Hepatic stellate cell (primary cell): ENCODE measurements at places on chromosomes 1 and 21.

- DNase-seq = peak; percentile 97
Measured at GRCh38 chr1:37471345-37472231, 2.8 kb upstream of the ZC3H12A start.

- DNase-seq = peak; percentile 66
Measured at GRCh38 chr1:20367116-20367585, 76.5 kb downstream of the VWA5B1 start.

DNA sequence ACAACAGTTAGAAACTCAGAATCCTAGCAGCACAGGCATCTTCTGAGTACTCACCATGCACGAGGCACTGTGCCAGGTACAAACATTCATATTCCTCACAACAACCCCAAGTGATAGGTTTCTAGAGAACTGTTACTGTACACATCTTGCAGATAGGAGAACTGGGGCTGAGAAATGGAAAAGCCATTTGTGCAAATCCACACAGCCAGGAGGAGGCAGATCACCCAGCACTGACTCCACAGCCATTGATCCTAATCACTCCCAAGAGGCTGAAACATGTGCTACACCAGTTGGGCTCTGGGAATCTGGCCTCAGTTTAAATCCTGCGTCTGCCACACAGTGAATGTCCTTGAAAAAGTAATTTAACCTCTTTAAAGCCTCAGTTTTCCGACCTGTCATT, 151.0 kb downstream of the ST6GALNAC5 start:
- DNase-seq = no peak

GRCh38 chr1:235293322-235293942, 34.5 kb downstream of the ARID4B start:
- no peak for DNase-seq

- DNase-seq = no peak
Measured at GRCh38 chr1:208438112-208438699, 194.0 kb upstream of the PLXNA2 start.

GRCh38 chr1:170755795-170756194, 91.9 kb downstream of the PRRX1 start:
- DNase-seq = no peak

DNA sequence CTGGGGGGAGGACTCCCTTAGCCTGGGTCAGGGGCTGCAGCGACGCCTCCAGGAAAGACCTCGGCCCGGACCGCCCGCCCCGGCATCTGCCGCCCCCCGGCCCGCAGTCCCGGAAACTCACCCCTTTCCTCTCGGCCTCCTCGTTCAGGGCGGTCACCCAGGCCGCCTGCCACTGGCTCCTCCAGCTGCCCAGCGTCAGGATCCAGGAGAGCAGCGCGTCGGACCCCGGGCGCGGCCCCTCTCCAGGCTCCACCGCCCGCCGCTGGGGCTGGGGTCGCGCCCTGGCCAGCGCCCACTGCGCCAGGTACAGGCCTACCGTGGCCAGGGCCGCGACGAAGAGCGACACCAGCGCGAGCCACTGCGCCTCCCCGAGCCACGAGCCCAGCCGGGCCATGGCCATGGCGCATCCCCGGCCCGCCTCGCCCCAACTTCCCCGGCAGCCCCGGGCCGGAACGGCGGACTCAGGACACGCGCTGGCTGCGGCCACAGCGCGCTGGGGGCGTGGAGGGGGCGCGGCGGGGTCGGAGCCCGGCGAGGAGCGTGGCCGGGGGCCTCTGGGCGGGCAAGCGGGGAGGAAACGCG, 478 bp downstream of the C2CD2 start:
- no peak for DNase-seq

GRCh38 chr1:225942574-225942973, 1.6 kb upstream of the LEFTY2 start:
- DNase-seq = no peak

GRCh38 chr1:47434051-47434842, 3.6 kb upstream of the FOXD2 start:
- no peak for DNase-seq

DNA sequence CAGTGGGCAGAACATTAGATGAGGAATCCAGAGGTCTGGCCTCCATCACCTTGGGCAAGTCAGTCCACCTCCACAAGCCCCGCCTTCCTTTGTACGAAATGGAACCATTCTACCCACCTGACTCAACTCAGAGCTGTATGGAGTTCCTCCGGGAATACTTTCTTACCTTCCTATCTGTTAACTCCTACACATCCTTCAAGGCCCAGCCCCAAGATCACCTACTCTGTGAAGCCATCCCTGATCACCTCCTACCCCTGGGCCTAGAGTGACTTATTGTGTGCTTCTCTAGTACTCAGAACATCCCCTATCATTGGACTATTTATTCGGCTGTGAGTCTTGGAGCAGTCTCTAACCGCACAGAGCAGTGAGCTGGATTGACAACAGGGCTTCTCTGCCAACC, 66.7 kb downstream of the GLIS1 start:
- no peak for DNase-seq

DNA sequence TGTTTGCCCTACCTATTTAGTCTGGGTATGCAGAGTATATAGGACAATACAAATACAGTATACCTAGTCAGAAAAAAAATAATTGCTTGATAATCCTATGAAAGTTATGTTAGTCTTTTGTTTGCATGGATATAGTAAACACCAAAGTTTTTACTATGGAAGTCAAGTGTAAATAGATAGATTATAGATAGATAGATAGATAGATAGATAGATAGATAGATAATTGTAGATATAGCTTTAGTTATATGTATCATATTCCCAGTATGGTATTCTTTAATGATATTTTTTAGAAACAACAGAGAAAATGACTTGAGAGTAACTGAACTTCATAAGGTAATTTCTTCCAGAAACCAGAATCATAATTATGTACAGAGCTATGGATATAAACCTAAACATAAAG, 158.2 kb downstream of the NCAM2 start:
- no peak for DNase-seq

- DNase-seq = no peak
Measured at GRCh38 chr1:91716339-91716738, 169.6 kb downstream of the TGFBR3 start.

DNA sequence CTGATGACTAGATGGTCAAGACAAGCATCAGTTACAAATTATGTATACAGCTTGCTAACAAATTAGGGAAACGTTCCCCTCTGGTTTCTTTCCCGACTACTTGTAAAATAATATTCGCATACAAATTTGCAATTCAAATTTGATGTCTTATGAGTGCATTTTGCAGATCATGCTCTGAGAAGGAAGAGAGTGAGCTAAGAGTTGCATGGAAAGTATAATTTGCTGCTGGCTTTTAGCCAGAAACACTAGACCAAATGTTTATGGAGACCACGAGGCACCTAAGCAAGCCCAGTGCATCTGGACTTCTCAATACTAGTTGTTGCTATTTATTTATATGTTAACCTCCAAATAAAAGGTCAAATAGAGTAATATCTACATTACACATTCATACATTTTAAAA, 216.0 kb downstream of the SMYD3 start:
- no peak for DNase-seq

- DNase-seq = peak; percentile 47
Measured at GRCh38 chr1:212557739-212558692, 50.5 kb upstream of the ATF3 start.

- DNase-seq = no peak
Measured at GRCh38 chr1:38046333-38046883, at the start of gene POU3F1. TSS of gene POU3F1 (minus strand) at chr1:38046793. CDS start at chr1:38046743, 50 bp downstream.

- DNase-seq = no peak
Measured at GRCh38 chr1:186871784-186872183, 43.0 kb downstream of the PLA2G4A start.
